ENCODE measurements at places on chromosomes 12 and 14.

DNA sequence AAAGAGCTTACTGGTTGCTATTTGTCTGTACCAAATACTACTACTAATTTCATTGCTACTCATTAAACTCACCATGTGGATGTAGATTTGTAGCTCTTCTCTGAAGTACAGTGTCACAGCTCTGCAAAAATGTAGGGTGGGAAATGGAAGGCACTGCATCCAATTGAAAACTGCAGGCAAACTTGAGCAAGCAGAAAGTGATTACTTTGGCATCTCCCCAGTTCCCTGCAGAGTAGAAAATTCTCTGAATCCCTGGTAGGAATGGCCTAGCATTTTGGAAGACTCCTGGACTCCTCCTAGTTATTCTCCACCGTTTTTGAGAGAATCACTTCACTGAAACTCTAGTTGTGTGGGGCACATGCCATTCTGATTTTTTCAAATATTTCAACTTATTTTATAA, 239.1 kb downstream of the DIO2 start:
- DNase-seq = no peak

DNA sequence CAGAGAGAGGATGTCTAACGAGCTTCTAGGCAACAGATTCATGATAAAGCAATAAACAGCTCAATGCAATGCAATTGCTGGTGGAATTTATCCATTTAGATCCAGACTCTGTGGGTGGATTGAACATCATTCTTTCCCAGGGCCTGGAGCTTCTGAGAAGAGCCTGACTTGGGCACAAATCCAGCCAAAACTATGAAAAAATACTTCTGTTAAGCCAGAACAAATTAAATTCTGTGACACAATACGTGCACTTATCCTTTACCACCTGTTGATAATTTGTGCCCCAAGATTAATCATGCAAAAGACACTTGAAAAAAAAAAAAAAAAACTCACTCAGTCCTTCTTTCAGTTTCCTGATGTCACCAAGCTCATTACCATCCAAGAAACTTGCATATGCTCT, 446.0 kb upstream of the DCN start:
- no peak for DNase-seq

DNA sequence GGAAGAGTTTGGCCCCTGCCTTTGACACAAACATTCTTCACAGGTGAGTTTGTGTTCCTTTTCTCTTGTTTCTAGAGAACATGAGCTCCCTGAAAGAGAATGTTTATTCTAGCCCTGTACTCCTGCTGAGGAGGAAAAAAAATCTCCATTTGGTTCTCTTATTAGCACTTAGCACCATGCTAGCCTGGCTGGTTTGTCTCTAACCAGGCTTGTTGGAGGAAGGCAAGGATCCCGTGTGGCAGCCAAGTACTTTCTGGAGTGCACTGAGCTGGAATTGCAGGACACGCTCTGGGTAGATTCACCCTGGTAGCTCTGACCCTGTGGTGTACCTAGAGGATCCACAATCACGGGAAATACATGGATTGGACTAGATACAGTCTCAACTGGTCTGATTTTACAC, 41.9 kb downstream of the KCNA1 start:
- DNase-seq = no peak

- DNase-seq = no peak
Observed at GRCh38 chr12:6312529-6313325, 2.2 kb downstream of the PLEKHG6 start.

DNA sequence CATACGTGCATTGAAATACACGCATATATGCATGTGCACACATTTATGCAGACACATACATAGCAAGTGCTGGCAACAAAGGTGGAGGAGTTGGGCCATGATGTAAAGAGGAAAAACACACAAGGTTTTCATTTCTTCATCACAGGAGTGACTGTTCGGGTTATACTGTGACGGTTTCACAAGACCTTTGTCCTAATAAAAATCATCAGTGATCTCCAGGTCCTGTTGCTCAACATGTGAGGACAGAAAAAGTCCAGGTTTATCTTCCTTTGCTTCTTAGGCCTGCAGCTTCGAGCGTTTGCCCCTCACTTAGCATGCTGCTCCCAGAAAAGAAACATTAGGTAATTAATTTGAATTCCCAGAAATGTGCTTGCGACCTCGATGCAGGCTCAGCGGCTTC, 1260.0 kb upstream of the TMEM132C start:
- DNase-seq = no peak

- DNase-seq = no peak
Observed at GRCh38 chr12:58296863-58297262, 355.5 kb downstream of the ATP23 start.

DNA sequence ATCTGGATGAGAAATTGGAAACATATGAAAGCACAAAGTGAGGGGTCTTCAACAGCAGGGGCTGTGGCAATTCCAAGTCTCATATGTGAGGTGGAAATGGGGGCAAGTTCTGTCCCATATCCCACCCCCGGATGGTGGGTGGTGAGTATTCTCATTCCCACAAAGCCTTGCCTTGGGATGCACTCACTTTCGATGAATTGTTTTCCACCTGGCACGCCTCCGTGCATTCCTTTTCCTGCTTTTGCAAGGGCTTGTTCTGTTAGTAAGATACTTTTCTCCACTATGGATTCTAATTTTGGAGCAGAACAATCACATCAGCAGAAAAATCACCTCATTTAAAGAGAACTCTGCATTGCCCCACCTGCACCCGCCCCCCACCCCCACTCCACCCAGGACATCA, 3.1 kb downstream of the LACRT start:
- no peak for DNase-seq

- DNase-seq = no peak
Observed at GRCh38 chr14:57161583-57162234, 107.0 kb downstream of the EXOC5 start.

DNA sequence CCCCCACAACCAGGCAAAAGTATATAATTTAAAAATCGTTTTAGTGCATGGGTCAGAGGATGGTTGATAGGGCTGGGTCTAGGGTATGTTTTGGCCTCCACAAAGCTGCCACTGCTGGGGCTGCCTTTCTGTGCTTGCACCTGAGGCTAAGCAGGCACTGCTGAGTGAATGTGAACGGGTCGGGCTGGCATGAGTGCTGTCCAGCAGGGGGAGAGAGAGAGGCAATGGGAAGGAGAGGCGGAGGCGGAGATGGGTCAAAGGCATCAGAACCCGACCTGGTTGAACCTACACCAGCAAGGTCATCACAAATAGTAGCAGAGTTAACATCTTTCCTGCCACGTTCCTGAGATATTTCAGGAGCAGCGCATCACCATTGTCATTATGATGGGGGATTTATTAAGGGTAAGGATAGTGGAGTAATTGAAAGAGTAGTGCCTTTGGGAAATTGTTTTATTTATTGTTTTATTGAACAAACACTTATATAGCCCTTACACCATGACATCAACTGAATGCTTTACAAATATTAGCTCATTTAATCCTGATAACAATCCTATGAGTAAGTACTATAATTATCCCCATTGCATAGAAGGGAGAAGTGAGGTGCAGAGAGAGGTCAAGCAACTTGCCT, 5.8 kb upstream of the NRXN3 start:
- no peak for DNase-seq

- no peak for DNase-seq
Observed at GRCh38 chr12:2256915-2257314, 204.1 kb downstream of the CACNA1C start.

DNA sequence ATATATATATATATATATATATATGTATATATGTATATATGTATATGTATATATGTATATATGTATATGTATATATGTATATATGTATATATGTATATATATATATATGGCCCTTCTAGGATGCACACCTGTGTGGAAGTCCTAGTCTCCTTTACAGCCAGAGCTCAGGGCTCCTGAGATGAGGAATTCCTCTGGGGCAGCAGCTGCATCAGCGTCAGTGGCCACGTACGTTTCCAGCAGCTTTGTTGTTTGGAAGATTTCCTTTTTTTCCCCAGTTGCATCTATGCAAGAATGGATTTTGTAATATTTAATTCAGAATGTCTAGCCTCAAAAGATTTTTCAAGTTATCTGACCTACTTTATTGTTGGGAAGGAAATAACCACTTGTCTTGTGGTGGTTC, 68.6 kb downstream of the TNFAIP2 start:
- DNase-seq = no peak

- DNase-seq = no peak
Observed at GRCh38 chr12:14260011-14260993, 105.2 kb upstream of the ATF7IP start.

DNA sequence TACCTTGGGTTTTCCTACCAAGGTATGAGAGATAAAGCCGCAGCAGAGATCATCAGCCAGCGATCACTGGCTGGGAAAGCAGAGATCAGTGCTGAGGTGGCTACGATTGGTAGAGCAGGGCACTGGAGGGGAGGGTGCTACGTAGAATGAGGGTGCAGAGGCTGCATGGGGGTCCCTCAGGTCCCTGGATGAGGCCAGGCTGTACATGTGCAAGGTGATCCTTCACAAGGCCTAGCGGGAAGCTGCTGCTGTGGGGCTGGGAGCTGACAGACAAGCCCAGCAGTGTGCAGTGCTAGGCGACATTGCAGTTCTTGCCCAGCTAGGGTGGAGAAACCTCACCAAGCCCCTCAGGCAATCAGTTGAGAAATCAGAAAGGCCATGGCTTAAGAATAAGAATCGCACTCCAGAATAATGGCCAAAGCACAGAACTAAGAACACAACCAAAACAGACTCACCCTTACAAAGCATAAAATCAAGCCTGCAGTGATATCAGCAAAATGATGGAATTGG, 37.2 kb upstream of the GPR132 start:
- no peak for DNase-seq

DNA sequence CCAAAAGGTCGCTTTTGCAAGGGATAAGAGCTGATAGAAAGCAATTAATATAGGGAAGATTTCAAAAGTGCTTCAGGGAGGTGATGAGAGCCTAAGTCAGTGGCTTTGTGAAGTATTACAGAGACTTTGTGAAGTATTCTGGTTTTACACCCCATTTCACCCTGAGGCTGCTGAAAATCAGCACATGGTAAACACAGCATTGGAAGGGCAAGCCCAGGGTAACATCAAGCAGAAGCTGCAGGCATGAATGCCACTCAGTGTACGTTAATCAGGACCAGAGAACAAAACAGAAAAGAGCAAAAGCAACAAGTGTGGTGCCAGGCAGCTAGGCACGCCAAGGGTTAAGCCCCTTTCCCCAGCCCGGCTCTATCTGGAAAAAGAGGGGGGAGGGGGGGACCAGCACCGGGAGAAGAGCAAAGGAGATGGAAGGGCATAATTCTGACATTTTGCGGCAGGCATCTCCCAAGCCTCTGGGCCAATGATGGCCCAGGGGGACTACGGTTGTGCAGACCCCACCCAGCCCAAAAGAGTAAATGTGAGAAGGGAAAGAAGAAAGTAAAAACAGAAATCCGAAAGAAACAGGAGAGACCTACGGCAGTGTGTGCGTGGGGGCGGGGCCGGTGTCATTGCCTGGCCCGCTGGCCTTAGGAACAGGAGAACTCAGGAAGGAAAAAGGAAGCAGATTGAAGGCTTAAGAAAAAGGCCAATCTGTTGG, 58.9 kb downstream of the DHRS2 start:
- DNase-seq = no peak

GRCh38 chr12:120181991-120182631, 12.4 kb downstream of the GCN1 start:
- no peak for DNase-seq

DNA sequence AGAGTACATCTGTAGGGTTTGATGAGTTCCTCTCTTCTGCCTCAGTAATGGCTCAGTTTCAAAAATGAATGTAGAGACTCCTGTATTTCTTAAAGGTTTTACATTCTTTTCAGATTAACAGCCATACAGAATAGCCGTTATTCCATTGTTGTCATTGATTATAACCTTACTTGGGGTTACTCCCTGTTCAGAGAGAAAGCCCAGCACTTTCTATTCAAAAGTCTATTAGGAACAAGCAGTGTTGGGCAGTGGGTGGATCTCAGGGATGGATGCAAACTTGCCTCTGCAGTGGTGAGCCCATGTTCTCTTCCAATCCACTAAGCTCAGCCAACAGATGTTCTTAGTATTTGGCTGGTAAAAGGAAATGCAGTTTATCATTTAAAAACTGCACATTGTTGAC, 342.6 kb upstream of the E2F7 start:
- DNase-seq = no peak

DNA sequence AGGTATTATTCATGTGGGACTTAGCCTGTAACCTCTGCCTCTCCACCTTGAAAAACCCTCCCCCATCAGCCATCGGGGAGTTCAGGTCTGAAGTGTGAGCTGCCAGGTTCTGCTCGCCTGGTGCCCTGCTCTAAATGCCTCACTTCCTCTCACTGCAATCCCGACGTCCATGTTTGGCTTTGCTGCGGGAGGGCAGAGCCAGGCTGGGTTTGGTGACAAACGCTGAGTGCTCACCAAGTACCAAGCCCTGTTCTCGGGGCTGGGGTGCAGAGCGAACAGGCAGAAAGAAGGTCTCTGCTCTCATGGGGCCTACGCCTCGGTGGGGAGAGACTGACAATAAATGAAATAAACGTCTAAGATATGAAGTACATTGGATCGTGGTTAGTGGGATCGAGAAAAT, 2.1 kb upstream of the ADGRD1 start:
- no peak for DNase-seq

Measured in activated CD4-positive, CD25-positive, alpha-beta regulatory T cell (primary cell).